ENCODE measurements at places on chromosomes 5 and 9.

GRCh38 chr5:114148253-114148652, 213.6 kb upstream of the KCNN2 start:
- DNase-seq: no peak

DNA sequence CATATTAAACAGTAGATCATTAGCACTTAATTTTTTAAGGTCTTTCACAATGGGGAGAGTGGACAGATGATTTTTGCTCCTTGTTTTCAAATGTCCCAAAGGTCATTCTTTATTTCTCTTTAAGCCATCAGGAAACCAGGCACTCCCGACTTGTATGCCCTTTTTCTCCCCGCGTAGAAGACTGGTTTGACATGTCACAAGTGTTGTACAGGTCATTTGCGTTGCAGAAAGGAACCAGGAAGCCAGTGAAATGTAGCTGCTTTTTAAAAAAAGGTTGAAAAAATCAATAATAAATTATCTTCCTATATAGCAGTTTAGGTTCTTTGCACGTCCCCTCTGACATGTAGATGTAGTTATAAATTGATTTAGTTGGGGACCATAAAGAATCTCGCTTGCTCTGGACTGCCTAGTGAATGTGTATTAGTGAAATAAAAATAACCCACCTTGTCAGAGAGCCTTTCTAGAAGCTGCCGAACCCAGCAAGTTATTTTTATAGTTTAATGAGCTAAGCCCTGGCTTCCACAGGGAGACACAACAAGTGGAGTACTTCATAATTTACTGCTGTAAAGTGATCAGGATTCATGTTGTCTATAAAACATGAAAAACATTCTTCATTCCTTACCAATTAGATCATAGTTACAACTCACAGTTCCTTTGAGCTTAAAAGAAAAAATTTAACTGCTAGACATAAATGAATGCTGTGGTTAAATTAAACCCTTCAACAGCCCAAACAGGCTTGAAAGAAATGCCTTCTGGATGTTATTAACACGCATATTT, 404.6 kb downstream of the CSNK1G3 start:
- no peak for DNase-seq

DNA sequence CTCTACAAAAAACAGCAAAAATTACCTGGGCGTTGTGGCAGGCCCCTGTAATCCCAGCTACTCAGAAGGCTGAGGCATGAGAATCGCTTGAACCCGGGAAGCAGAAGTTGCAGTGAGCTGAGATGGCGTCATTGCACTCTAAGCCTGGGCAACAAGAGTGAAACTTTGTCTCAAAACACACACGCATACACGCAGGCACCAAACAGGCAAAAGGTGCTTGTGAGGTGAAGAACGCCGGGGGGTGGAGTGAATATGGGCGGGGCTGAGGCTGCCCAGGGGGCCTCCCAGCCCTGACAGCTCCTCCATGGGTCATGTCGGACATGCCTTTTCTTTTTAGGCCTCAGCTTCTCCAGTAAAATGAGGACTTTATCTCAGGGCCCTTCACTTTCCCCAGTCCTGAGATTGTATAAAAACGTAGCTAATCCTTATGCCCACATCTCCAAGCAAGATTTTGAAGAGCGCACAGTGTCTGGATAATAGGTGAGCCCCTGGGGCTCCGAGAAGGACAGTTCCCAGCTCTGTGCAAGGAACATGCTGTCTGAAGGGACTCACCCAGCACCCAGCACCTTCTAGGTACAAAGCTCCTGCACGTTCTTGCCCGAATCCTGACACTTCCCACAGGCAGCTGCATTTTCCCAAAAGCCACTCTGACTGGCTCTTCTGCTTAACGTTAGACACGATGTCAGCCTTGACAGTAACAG, 168.3 kb downstream of the COL23A1 start:
- no peak for DNase-seq

GRCh38 chr5:58797021-58797420, 214.1 kb downstream of the RAB3C start:
- no peak for DNase-seq

DNA sequence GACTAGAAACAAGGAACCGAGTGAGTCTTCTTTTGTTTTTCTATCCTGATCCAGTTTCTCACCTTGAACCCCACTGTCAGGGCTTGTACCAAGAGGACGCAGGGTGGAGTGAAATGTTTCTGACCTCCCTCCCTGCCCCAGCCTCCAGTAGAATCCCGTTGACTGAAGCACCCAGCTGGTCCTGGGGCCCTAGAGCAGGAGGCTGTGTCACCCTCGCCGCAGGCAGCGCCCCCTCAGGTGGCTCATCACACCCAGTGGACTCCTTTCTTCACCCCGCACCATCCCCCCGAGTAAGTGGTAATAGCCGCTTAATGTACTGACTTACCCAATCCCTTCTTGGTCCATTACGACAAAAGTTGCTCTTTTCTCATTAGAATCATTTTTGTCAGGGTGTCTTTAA, 53.8 kb downstream of the MVB12B start:
- DNase-seq: no peak

All from naive thymus-derived CD4-positive, alpha-beta T cell (primary cell).